NCI-H510A (cell line): ENCODE measurements at places on chromosomes 12 and 14.

DNA sequence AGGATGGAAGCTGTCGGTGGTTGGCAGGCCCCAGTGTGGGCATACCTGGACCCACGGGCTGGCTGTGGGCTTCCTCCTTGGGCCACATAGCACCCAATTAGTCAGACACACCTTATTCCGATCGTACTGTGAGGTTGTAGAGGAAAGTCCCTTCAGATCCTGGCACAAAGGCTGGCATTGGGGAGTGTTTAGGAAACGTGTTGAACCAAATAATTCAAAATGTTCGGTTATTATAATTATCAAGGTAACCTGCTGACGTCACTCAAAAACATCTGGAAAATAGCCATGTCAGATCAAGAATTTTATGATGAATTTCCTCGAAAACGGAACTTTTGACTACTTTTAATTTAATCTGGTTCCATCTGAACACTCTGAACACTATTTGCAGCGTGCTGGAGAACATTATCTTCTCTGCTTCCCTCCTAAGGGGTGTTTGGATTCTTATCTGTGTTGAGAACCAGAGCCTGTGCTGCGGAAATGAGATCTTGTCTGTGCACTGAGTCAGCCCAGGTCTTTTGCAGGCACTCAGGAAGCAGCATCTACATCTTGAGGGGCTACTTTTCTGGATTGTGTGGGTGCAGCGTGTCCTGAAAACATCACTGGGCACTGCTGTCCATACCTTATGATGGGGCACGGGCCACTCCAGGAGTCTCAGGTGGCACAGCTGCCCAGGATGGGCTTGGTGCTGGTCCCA is 100.3 kb downstream of the SLC25A47 start:
- no peak for DNase-seq

DNA sequence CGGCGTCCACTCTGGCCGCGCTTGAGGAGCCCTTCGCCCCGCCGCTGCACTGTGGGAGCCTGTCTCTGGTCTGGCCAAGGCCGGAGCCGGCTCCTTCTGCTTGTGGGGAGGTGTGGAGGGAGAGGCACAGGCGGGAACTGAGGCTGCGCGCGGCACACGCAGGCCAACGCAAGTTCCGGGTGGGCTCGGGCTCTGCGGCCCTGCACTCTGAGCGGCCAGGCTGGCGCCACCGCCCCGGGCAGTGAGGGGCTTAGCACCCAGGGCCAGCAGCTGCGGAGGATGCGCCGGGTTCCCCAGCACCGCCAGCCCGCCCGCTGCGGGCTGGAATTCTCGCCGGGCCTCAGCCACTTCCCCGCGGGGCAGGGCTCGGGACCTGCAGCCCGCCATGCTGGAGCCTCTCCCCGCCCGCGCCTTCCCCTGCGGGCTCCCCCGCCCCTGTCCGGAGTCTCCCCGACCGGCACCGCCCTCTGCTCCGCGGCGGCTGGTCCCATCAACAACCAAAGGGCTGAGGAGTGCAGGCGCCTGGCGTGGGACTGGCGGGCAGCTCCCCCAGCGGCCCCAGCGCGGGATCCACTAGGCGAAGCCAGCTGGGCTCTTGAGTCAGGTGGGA is 921.2 kb upstream of the FOXG1 start:
- no peak for DNase-seq

DNA sequence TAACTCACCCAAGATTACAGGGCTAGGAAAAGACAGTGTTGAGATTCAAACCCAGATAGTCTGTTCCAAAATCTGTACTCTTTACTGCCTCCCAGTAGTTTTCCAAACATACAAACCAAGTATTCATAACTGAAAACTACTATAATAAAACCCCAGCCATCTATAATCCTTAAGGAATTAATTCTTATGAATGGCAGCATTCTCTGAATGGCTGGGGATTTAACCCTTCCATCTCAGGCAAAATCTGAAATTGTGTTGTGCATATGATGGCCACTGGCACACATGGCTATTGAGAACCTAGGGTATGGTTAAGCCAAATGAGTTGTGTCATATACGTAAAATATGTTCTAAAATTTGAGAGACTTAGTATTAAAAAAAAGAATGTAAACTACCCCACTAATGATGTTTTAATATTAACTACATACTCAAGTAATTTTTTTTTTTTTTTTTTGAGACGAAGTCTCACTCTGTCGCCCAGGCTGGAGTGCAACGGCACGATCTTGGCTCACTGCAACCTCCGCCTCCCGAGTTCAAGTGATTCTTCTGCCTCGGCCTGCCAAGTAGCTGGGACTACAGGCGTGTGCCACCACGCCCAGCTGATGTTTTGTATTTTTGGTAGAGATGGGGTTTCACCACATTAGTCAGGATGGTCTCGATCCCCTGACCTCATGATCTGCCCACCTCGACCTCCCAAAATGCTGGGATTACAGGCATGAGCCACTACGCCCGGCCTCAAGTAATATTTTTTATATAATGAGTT is 16.7 kb downstream of the PPP1R13B start:
- DNase-seq, result no peak

- no peak for DNase-seq
Measured at GRCh38 chr14:92585981-92586937, 72.7 kb downstream of the RIN3 start.
